Activated naive CD8-positive, alpha-beta T cell treated with anti-CD3 and anti-CD28 coated beads, Interleukin-2, amount 50 U/mL, for 24 hours (primary cell): ENCODE measurements at places on chromosomes 4 and X.

GRCh38 chrX:39614680-39614998, 483.1 kb downstream of the BCOR start:
- no peak for DNase-seq

DNA sequence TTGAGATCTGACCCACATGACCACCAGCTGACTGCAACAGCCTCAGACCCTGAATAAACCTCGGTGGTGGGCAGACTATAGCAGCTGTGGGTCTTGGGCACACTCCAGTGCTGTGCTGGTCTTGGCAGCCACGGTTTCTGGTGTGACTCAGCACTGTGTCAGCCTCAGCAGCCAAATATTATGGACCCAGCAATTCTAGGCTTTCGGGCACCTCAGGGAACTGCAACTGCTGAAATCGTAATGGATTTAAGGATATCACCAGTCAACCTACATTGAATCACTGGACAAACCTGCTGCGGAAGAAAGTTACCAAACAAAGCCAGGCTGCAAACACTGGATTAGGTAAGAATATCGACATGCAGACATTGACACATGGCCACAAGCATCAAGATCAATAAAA, 10.5 kb upstream of the UBE2NL start:
- DNase-seq = no peak

DNA sequence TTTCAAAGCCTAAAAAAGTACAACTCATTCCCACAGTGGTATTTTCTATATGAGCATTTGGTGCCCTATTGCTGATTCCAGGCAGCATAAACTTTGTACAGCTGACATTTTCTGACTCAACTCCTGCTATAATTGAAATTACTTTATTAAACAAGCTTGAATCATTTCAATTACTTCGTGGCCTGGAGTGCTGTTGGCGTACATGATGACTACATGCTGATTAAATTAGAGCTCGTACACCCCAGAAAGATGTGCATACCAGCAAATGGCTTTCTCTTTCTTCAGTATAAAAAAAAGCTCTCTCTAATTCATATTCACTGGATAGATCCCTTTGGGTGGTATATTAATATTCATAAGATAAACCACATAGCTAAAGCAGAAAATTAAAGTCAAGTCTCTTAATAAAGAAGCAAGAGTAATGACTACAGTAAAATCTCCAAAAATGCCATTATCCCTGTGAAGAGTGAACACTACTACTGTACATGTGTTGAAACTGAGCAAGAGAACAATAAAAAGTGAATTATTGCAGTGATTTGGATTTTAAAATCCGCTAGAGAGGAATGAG, 245.0 kb upstream of the IGFBP7 start:
- no peak for DNase-seq

DNA sequence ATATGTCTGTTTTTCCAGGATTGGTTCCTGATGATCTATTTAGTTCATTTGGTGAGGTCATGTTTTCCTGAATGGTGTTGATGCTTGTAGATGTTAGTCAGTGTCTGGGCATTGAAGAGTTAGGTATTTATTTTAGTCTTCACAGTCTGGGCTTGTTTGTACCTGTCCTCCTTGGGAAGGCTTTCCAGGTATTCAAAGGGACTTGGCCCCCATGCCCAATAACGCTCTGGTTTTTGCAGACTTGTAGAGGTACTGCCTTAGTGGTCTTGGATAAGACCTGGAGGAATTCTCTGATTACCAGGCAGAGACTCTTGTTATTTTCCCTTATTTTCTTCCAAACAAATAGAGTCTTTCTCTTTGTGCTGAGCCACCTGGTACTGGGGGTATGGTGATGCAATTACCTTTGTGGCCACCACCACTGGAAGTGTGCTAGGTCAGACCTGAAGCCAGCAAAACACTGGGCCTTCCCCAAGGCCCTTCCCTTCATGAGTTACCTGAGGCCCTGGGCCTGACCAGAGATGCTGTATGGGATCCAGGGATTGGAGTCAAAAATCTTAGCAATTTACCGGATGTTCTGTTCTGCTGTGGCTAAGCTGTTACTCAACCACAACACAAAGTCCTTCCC, 63.3 kb upstream of the RXFP1 start:
- no peak for DNase-seq

DNA sequence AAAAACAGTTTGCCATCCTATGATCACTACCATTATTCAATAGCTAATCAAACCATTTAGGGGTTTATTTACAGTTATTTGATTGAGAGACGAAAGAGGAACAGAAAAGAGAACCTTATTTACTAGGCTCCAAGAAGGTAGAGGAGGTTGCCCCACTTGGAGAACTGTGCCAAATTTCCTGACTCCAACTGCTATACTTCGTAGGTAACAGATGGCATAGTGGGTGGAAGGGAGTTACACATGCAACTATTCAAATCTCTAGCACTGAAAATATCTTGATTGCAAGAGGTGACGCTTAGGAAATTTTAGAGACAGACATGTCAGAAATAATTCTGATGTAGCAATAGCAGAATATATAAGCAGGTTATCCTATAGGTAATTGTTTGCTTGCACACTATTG, 38.0 kb upstream of the TMPRSS11F start:
- no peak for DNase-seq

- DNase-seq = no peak
Observed at GRCh38 chr4:98643755-98644154, 14.7 kb downstream of the TSPAN5 start.

- DNase-seq = no peak
Observed at GRCh38 chrX:129235903-129236302, 287.4 kb downstream of the SMARCA1 start.

DNA sequence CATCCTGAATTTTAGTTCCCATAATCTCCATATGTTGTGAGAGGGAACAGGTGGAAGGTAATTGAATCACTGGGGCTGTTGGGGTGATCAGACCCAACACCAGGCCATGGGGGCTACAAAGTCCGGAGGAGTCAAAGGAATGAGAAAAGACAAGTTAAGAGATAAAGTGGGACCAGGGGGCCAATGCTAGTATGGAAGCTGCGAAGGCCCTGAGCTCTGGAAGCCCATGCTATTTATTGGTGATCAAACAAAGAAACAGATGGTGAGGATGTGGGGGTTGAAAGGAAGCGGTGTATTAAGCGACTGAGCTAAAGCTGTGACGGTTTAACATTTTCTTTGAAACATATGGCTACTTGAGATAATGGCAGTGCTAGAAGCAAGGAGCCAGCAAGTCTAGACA, 132.8 kb downstream of the PDGFC start:
- no peak for DNase-seq

DNA sequence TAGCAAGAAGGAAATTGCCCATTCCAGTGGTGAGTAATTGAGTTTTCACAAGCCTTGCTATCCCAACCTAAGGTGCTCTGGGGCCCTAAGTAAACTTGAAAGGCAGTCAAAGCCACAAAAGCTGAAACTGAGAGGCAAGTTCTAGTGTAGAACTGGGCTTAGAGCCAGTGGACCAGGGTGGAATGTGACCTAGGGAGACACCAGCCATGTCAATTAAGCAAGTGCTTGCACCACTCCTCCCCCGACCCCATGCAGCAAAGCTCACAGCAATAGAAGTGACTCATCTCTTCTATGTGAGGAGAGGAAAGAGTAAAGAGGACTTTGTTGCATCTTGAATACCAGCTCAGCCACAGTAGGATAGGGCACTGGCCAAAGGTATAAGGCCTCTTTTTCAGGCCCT, 486.1 kb upstream of the POU3F4 start:
- DNase-seq = no peak

- DNase-seq = no peak
Observed at GRCh38 chr4:140774510-140774909, 18.3 kb upstream of the TBC1D9 start.

GRCh38 chr4:40877081-40877480, 127.3 kb downstream of the NSUN7 start:
- no peak for DNase-seq

GRCh38 chr4:152587127-152587526, 51.2 kb upstream of the FBXW7 start:
- DNase-seq = no peak

DNA sequence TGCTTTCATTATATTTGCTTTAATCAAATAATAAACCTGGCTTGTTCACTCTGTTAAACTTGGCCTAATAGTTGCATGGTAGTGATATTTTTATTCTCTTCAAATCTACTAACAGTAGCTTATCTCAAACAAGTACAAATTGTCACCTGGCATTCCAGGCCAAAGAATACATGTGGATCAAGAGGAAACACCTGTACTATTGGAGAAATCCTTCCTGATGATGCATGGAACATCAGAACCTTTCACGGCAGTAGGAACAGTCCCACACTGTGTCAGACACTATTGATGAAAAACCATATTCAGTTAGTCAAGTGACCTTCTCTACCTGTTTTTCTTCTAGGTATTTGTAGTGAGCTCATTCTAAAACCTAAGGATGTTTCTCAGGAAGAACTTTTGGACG, 17.0 kb downstream of the MTHFD2L start:
- DNase-seq = no peak

DNA sequence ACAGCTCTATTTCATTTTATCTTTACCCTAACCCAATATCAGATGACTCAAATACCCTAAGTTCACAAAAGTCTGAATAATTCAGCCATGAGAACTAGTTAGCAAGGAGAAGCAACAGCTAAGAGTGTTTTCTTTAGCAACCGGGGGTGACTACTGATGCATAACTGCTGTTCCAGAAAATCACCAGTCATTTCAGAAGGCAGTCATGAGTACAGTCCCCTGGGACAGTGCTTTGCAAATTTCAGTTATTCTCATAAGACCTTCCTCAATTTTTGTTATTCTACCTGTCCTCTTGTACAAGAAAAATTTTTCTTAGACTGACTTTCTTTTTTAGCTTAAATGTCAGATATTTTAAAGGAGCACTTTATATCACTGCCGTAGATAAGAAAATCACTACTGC, 16.4 kb downstream of the BANK1 start:
- no peak for DNase-seq

- no peak for DNase-seq
Observed at GRCh38 chr4:27366104-27366823, 505.6 kb downstream of the STIM2 start.

- DNase-seq = no peak
Observed at GRCh38 chr4:1566838-1567518, 117.1 kb downstream of the FAM53A start.

GRCh38 chr4:17613761-17614415, 553 bp upstream of the MED28 start:
- DNase-seq = no peak

- DNase-seq = no peak
Observed at GRCh38 chrX:86421771-86422170, 273.5 kb downstream of the DACH2 start.

DNA sequence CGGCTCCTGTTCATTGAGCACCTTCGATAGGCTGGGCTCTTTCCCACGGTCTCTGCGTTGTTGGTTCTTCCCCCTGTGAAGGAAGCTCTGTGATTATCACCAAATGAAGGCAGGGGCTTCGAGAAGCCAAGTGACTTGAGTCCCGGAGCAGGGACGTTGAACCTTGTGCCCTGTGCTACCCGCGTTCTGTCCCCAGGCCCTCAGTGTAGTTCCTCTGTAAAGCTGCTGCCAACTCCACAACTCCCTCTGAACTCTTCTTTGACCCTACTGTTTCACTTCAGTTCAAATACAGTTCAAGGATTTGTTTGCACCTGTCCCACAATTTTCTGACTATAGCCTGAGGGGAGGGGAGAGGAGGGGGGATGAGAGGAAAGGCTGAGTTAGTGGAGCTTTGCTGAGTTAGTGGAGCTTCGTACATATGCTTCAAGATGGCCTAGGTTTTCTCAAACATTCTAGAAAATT, 635 bp upstream of the PHF8 start:
- DNase-seq = no peak

DNA sequence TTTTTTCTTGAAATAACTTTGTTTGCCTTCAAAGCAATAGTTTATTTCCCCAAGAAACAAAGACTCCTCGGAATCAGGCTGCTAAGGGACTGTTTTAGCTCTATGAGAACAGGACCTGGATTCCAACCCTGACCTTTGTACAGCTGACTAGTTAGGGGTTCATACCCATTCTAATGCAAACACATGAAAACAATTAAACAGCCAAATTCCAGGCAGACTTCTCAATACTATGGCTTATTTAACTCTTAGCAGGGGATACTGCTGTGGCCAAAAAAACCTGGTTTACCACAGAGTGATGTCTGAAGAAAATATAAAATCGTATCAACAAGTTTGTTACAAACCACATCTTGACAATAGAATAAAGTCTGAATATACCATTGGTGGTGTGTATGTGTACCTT, 129.6 kb upstream of the INTU start:
- no peak for DNase-seq

DNA sequence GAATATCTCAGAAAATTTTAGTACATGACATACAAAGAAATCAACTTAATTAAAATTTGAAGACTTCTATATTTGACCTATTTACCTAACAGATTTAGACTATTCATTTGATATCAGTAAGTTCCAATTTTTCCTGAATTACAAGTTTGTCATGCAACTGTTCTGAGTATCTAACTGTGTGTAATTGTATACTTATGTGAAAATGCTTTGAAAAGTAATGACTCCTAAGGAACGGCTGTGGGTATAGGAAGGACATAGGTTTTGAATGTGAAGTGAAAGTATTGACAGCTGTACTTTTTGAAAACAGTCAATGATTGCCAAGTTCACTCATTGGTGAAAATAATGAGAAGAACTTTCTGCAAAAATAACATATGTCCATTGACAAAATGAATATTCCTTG, 2.9 kb downstream of the GRIA2 start:
- DNase-seq = no peak

GRCh38 chr4:89519771-89520320, 212.2 kb upstream of the GPRIN3 start:
- DNase-seq = no peak

DNA sequence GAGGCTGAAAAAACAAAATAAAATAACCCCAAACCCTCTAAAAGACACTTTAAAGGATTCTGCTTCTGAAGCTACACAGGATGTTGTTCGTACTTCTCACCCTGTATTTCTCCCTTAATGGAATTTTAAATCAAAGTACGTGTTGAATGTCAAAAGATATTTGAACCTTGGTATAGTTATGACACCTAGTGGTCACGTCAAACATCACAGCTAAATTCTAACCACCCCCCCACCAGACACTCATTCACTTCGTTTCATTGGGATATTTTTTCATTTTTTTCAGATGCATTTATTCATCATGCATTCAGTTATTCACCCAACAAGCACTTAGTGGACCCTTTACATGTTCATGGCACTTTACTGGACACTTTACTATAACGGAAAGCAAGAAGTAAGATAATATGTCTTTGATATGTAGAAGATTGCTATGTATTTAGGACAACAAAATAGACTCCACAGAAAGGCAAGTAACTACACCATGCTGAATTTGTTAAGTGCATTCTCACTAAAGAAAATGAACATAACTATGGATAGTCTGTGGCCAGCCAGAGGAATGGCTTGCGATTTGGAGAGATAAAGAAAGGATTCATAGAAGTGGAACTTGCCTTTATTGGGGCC, 62.5 kb upstream of the GPR174 start:
- DNase-seq = no peak

GRCh38 chr4:72627723-72628122, 58.7 kb upstream of the ADAMTS3 start:
- DNase-seq = no peak

DNA sequence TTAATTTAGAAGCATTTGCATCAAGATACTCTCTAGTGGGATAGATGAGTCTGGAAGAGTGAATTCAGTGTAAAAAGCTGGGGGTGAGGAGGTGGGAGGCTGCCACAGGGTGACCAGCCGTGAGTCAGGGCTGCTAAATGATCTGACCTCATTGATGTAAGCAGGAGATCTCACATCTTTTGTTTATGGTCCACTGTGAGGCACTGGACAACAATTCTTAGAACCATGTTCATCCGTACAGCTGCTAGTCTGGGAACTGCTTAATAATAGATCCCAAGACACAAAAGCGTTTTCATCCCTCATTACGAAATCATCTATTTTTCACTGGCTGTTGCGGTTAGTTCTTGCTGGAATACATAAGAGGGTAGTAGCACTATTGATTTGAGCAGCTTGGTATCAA, 14.1 kb downstream of the KLF3 start:
- no peak for DNase-seq
